Activated CD8-positive, alpha-beta memory T cell treated with anti-CD3 and anti-CD28 coated beads, Interleukin-2, amount 10 ng/mL, durations not matched to agents 7 days and 5 days (primary cell): ENCODE measurements at places on chromosomes 1 and 21.
A peak's percentile ranks its signal among the peaks of the same experiment; 100 is the strongest.

- H3K36me3 ChIP-seq = peaks cover 52% of the 10 kb centered on the region
- H3K27me3 ChIP-seq = no peaks in the 10 kb centered on the region
- peak overlapping the region; percentile 92 for H3K27ac ChIP-seq
- peak overlapping the region; percentile 95 for H3K4me3 ChIP-seq
Measured at GRCh38 chr1:203307641-203308126, 2.4 kb downstream of the BTG2 start.

DNA sequence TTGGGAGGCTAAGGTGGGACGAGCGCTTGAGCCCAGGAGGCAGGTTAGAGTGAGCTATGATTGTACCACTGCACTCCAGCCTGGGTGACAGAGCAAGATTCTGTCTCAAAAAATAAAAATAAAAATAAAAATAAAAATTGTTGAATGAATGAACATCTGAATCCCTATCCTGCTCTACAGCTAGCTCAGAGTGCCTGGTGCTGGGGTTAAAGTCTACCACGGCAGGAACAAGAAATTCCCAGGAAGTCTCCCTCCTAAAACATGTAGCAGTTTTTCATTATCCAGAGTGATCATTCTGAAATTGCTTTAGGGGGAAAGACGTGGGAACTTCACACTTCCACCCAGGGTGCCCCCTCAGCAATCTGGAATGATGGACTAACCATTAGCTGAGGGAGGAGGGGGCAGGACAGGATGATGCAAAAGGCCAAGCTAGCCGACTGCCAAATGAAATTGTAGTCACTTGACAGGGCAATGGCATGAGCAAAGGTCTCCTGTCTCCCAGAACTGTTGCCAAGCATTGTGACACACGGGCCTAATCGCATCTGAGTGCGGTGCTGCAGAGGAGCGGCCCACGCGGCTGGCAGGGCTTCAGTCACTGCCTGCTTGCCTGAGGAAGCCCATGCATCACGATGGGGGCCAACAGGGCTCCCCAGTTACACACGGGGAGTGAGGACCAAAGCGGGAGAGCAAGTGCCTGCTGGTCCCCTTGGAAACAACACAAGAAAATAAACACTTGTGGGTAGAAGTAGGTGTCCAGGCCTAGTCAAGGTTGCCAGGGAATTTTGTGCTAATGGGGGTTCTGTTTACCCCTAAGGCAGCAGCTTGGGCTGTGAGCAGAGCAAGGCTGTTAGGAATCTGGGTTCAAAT is 85.7 kb downstream of the NENF start:
- no peak overlapping the region for H3K27ac ChIP-seq
- peaks cover 9% of the 10 kb centered on the region for H3K4me1 ChIP-seq
- DNase-seq = no peak
- H3K4me3 ChIP-seq = no peak overlapping the region

DNA sequence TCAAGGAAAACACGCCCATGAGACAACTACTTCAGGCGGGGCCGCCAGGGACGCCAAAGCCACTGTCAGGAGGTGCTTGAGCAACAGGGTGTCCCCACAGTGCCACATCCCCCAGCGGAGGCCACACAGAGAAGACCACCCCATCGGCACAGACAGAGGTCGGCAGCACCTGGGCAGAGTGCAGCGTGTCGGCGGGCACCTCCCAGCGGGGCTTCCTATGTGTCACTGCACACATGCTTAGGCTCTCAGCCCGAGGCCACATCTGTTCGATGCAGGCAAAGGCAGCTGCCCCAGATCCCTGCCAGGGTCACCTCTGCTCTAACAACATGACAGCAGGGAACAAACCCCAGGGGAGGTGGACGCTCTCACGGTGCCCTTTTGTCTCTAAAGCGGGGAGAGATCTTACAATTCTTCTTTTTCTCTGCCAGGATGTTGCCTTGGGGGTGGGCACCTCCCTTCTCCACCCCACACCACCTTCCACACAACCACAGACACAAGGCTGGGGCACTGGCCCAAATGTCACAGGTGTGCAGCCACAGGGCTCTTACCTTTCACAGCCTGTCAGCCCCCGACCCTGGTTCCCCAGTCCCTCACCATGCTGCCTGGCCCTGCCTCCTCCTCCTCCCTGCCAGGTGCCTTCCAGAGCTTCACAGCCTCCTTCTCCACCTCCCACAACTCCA is 4.2 kb downstream of the KRTAP10-8 start:
- no peak for DNase-seq
- no peak overlapping the region for H3K27ac ChIP-seq
- no peaks in the 10 kb centered on the region for H3K27me3 ChIP-seq

DNA sequence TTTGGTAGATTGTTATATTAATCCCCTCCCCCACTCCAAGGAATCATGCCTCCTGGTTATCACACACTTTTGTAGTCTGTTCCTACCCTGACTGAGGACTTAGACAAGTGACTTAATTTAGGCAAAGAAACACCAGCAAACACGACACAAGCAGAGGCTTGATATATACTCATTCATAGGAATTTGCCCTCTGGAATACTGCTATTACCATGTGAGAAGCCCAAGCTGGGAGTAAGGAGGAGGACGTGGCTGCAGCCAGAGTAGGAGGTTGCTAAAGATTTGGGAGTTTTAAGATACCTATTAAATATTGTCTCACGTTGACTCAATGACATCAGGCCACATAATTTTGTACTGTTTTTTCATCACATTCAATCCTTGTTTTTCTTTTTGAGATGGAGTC is 100.2 kb downstream of the LRRC53 start:
- no peaks in the 10 kb centered on the region for H3K27me3 ChIP-seq
- H3K4me3 ChIP-seq = no peak overlapping the region
- DNase-seq = no peak
- H3K36me3 ChIP-seq = no peaks in the 10 kb centered on the region

- no peaks in the 10 kb centered on the region for H3K36me3 ChIP-seq
- no peaks in the 10 kb centered on the region for H3K27me3 ChIP-seq
- H3K4me1 ChIP-seq = no peaks in the 10 kb centered on the region
- no peak for DNase-seq
- H3K4me3 ChIP-seq = no peak overlapping the region
- no peak overlapping the region for H3K27ac ChIP-seq
Measured at GRCh38 chr1:109764561-109765482, 1.1 kb upstream of the EPS8L3 start.
